ENCODE measurements at places on chromosomes 16 and 17.

- no peak for DNase-seq
Observed at GRCh38 chr16:6300523-6300922, 1032.1 kb upstream of the RBFOX1 start.

GRCh38 chr17:81245665-81246342, 6.7 kb downstream of the NDUFAF8 start:
- no peak for DNase-seq

DNA sequence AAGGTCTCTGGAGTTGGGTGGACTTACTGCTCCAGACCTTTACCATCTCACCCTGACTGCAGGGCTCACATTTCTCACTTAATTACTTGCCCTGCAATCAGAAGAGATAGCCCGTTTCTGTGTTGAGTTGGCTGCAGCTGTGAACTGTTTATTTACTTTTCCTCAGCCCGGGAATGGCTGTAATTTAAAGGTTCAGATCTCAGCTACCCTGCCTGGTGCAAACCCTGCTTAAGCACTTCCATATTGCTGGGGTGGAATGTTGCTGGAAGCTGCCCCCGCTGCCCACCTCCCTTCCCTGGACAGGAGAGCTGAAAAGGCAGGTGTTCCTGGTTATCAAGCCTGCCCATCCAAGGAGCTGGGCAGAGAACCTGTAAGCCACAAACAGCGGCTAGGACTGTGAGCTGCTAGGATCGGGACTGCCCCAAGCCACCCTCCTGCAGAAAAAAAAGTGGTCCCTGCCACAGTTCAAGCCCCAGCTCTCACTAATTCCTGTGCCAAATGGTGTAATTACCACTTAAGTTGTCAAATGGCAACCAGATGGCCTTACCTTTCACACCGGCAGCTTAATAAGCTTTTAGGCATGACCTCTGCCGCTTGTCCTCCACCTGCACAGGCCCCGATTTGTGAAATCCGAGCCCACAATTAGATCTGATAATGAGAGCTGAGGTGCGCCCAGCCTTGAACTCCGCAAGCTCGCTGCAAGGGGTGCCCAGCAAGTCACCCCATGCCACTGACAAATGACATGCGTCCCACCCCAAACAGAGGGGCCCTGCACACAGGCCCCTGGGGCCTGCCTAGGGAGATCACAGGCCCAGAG, 269.8 kb downstream of the C16orf95 start:
- DNase-seq = no peak

GRCh38 chr17:42684929-42685556, 2.7 kb downstream of the CNTNAP1 start:
- no peak for DNase-seq

DNA sequence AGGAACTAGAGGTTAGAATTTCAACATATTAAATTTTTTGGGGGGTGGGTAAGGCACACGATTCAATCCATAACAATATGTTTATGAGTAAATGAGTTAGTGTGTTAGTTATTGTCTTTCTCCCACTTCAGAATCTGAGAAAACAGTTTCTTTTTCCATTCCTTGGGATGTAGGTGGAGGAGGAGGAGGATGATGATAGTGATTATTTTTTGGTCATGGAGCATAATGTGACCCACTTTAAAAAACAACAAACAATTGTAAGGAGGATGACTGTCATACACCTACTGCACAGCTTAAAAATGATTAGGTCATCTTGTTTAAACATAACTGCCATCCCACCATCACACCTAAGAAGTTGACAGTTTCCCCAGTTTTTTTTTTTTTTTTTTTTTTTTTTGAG, 148.7 kb downstream of the CDRT15L2 start:
- no peak for DNase-seq

DNA sequence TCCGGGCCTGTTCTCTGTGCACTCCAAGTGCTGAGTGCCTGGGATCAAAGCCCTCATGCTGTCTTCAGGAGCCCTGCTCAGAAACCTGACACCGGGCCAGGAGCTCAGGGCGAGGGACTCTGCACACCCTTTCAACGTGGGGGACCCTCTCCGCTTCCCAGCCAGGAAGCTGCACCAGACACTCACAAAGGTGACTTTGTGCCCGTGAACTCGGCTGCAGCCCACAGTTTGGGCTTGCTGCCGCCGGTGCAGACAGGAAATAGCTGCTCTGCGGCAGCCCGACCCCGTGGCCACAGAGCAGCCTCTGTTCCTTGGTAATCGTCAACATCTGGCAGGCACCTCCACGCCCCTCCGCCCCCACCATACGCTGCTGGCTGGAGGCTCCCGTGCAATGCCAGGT, 93.4 kb upstream of the METRNL start:
- DNase-seq = peak; percentile 4

DNA sequence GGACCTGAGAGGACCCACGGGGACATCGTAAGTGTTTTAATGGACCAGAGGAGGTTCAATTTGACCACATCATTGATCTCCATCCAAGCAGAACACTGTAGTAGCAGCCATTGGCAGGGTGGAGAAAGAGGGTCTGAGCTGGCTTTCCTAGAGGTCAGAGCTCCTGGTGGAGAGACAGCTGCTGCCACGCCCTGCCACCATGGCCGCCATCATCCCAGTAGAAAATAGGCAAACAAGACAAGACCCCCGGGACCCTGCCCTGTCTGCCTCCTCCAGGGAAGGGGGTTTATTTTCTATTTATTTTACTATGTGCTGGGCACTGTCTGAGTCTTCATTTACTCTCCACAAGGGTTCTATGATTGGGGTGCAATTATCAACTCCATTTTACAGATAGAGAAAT, 11.4 kb upstream of the ITGA3 start:
- DNase-seq = no peak
